Stimulated activated CD4-positive, alpha-beta T cell treated with anti-CD3 and anti-CD28 coated beads, Interleukin-15, amount 100 ng/mL, for 48 hours (primary cell): ENCODE measurements at places on chromosomes 11 and 22.

- DNase-seq: no peak
These were observed 31.9 kb upstream of the CCDC90B start for GRCh38 chr11:83317757-83318690.

DNA sequence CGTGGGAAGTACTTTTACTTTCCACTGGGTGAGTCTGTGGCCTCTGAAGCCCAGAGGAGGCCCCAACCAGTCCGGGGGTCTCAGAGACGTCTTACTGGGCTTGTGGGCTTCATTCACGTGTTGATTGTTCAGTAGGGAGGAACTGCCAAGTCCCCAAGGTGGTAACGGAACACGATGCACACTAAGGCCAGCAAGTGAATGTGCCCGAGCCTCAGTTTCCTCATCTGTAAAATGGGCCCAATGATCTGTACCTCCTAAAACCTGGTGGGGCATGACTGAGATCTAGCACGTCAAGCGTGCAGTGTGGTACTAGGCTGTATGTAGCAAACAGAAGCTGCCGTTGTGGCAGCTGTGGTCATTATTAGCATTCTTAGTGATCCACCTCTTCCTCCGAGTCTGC, 499.1 kb downstream of the MN1 start:
- DNase-seq: no peak

- DNase-seq: no peak
These were observed 1.0 kb downstream of the POU2AF3 start for GRCh38 chr11:111299101-111300026.

DNA sequence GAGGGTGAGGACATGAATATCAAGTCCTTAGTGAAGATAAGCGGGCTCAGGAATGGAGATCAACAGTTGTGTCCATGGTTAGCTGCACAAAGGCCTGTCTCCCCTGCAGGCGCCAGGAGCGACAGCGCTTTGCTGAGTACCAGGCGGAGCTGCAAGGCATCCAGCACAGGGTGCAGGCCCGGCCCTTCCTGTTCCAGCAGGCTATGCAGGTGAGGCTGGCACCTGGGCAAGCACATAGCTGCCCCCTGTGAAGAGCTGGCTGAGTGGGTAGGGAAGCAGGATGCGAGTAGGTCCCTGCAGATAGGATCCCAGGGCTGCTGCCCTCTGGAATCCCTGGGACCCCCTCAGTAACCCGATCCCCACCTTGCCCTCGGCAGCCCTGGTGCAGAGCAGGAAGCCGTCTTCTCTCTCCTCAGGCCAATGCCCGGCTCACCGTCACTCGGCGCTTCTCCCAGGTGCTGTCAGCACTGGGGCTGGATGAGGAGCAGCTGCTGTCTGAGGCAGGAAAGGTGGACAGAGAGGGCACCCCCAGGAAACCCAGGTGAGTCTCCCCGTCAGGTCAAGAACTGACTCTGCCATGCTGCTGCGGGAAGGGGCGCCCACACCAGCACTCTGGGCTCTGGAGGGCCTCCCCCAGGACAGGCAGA, 2.6 kb upstream of the SART1 start:
- DNase-seq: no peak

DNA sequence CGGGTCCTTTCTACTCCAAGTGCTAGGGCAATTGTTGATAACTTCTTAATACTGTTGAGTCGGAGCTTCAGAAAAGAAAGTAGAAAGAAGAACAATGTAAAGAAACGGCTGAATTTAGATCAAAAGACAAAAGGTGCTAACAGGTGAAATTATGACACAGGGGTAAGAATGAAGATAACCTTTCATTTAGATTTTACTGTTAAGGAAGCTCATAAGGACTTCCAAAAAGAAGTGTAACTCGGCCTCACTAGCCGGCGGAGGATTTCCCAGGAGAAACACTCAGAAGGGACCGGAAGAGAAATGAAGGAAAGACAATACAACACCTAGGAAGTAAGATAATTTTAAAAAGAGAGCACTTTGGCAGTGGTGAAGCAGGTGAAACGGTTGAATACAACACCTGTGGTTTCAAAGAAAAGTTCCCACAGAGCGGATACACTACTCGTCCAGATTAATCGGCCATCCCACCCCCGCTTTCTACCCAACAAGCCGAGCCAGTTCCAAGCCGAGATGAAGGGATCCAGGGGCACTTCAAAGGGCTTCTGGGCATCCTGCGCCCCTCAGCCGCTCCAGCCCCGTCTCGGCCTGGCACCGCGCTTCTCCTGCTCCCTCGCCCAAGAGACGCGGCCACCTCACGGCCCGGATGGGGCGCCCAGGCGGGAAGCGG, 737 bp downstream of the PPP2R1B start:
- no peak for DNase-seq

GRCh38 chr11:95589893-95590612, 199.5 kb downstream of the FAM76B start:
- DNase-seq: no peak

- DNase-seq: no peak
These were observed 37.5 kb downstream of the RBFOX2 start for GRCh38 chr22:35991168-35991567.

DNA sequence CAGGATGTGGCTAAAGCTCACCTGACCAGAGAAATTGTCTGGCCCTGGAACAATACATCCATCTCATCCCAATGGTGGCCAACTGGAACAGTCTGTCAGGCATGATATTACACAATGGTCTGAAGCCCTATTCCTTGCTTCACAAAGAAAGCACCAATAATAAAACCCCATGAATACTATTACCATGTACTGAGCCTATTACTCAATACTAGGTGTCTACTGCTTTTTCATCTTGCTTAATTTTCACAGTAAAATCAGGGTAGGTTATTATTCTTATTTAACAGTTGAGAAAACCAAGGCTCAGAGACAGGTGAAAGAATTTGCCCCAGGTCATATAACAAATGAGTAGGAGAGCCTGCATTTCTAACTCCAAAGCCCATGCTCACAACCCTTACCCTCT, 68.9 kb upstream of the CAPRIN1 start:
- no peak for DNase-seq

DNA sequence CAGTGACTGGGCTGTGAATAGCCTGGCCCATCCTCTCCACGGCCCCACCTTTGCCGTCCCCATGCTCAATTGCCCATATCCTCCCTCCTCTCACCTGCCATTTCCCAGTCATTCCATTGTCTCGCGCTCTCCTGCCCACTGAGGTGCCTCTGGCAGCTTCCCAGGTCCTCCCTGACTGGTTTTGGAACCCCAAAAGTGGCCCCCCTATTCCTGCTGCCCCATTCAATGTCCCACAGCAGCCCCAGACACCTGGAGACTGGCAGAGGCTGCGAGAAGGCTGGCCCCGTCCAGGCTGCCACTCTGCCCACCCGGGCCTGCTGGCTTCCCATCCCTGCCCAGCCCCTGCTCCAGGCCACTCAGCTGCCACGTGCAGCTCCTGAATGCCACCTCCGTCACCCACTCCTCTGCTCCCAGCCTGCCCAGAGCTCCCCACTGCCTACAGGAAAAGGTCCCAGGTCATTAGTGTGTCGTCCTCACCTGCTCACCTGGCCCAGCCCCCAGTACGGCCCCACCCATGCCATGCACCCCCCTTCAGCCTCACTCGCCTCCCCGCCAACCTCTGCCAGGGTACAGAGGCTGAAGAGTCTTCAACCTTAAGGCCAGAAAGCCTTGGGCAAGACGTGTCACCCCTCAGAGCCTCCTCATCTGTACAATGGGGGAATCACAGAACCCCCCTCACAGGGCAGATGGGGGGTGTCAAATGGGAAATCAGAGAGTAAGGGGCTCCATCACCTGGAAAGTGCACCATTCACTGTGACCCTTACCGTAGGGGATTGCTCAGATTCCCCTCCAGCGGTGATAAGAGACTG, 37.5 kb downstream of the KCNJ4 start:
- DNase-seq: no peak

DNA sequence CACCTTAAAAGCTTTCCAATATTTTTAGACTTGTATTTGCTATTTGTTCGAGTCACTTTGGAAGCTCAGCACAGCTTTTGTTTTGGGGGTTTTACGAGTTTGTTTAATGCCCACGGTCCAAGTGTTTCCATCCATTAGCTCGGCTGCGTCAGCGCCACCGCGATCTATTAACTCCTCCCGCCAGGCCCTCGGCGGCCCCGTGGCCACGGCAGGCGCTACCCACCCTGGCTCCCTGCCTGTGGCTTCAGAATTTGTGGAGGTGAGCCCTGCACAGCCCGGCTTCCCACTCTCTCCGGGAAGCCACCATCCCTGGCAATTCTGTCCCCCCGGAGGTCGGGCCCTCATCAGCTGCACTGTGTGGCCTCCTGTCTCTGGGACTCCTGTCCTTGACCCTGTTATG, 648.5 kb downstream of the BRD1 start:
- DNase-seq: no peak

DNA sequence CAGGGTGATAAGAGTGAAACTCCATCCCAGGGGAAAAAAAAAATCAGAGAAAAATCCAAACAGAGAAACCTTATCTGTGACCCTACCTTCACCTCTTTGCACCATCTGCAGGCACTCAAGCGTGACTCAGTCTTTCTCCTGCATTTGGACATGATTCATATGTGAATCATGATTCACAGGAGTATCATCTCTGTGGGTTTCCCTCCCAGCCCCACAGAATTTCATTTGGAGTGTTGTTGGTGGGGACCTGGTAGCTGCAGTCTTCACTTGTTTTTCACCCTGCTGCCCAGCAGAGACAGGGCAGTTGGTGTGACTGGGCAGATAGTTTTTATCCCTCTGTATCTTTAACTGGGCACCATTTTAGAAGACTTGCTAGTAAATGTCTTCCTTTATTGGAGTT, 75.7 kb downstream of the DEPDC5 start:
- DNase-seq: peak; percentile 57

GRCh38 chr22:40694411-40694810, 15.1 kb downstream of the MCHR1 start:
- DNase-seq: no peak

- DNase-seq: no peak
These were observed 1.3 kb downstream of the EIF3M start for GRCh38 chr11:32584921-32585320.

- DNase-seq: no peak
These were observed 20.3 kb downstream of the DEUP1 start for GRCh38 chr11:93350835-93351234.

GRCh38 chr11:22859756-22860155, 518 bp downstream of the CCDC179 start:
- no peak for DNase-seq

DNA sequence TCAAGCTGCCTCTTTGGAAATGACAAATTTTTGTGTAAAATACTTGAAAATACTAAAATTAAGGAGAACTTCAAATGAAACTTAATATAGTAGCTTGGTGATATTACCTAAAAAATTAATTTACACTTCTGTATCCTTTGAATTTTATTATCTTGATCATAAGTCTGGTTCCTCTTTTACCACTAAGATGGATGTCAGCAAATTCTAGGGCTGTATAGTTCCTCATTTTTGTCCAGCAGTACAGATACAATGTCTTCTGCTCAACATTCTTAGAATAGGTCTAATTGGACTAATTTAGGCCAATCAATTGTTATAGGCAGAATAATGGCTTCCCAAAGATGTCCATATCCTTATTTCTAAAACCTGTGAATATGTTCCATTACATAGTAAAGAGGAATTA, 1298.0 kb upstream of the RAG2 start:
- DNase-seq: no peak

DNA sequence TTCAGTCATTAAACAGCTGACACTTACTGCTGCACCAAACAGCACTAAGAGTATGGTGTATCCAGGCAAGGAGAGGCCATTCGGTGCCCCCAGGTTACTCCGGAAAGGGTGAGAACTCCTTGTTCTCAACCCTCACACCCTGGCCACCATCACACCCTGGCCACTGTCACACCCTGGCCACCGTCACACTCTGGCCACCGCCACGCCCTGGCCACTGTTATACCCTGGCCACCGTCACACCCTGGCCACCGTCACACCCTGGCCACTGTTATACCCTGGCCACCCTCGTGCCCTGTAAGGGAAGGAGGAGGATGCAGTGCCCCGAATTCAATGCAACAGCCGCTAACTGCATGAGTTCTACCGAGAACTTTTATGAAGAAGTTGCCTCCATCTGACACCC, 644.4 kb downstream of the TBC1D22A start:
- no peak for DNase-seq

GRCh38 chr11:95337175-95337957, 106.4 kb upstream of the SESN3 start:
- DNase-seq: peak; percentile 15

DNA sequence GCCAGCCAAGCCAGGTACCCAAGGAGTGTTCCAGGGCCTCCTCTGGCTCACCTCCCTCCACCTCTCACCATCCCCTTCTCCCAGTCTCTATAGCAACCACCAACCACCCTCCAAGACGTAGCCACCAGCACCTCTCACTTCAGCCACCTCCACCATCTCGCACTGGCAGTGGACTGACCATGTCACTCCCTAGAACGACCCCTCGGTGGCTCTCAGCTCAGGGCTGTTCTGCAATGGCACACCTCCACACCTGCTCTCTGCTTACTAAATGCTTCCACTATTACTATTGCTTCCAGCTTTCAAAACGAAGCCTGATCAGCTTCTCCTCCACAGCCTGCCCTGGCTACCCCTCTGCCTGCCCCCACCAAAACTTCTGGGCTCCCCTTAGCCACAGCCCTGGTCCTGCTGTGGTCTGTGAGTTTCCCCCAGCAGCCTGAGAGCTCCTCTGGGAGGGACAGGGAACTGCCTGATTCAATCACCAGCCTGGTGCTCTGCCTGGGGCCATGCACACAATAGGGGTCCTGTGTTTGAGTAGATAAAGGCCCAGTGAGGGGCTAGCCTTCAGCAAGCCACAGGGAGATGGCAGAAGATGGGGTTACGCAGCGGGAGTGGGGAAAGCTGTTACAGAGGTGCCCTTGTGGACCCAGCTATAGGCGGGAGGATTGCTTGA, 17.5 kb upstream of the CBX7 start:
- DNase-seq: no peak

DNA sequence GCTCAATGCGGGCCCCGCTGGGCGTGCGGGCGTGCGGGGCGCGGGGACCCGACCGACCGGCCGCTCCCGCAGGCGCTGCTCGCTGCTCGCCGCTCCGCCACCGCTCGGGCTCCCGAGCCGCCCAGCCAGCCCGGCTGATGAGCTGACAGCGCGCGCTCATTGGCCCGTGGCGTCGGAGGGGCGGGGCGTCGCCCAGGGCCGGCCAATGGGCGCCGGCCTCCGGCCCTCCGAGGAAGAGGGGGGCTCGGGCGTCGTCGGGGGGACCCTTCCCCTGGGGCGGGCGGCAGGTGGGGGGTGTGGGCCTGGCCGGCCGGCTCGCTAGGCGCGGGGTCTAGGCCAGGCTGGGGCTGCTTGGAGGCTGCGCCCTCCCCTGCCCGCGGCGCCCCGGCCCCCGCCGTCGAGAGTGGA, at the start of gene SCUBE1:
Gene SCUBE1 (minus strand): TSS at position 111 of the 408 bp plus-strand sequence. CDS start 111 bp downstream, outside the sequence.
- no peak for DNase-seq

- DNase-seq: peak; percentile 60
These were observed 21.0 kb upstream of the ADSL start for GRCh38 chr22:40325315-40325714.
